A549 treated with CpdA at 1 μM for 4 hours (cell line): ENCODE measurements at places on chromosomes 13 and 19. TPM values are rescaled to one million over a fixed set of nuclear protein-coding genes. Genes with fewer than 3 reads are reported as not detected.

The SUGP1 gene
- 22.6 to 28.5 TPM (median 24.3 TPM) in 5 replicates for total RNA-seq

The ASF1B gene
- total RNA-seq, result 30.2 to 35.4 TPM (median 33.9 TPM) in 5 replicates

The NKPD1 gene
- total RNA-seq, result 0.06 to 0.13 TPM (median 0.08 TPM) in 5 replicates

The OVOL3 gene
- total RNA-seq, result 0.17 to 0.43 TPM (median 0.23 TPM) in 3 of 5 replicates, not detected in the others

The IGFL3 gene
- 0.17 to 0.38 TPM (median 0.24 TPM) in 3 of 5 replicates, not detected in the others for total RNA-seq

The CCDC97 gene
- 32.7 to 47.7 TPM (median 42.9 TPM) in 5 replicates for total RNA-seq

The GSX1 gene
- not detected in 5 replicates for total RNA-seq

The ZNF793 gene
- 0.07 to 0.25 TPM (median 0.12 TPM) in 4 of 5 replicates, not detected in the other for total RNA-seq

The ZNF442 gene
- not detected in 5 replicates for total RNA-seq

The ZNF471 gene
- 0.02 to 0.05 TPM (median 0.03 TPM) in 4 of 5 replicates, not detected in the other for total RNA-seq

The CEP89 gene
- 40.9 to 49.6 TPM (median 45.7 TPM) in 5 replicates for total RNA-seq

The EPS8L1 gene
- total RNA-seq, result 5.0 to 7.1 TPM (median 5.3 TPM) in 5 replicates

The LYPD5 gene
- 0.21 to 0.44 TPM (median 0.34 TPM) in 3 of 5 replicates, not detected in the others for total RNA-seq

The CACNA1A gene
- total RNA-seq, result 0.03 to 0.18 TPM (median 0.14 TPM) in 4 of 5 replicates, not detected in the other

The PODNL1 gene
- total RNA-seq, result 0.87 to 1.5 TPM (median 1.2 TPM) in 5 replicates

The KIR2DL1 gene
- total RNA-seq, result not detected in 5 replicates

The NEK5 gene
- total RNA-seq, result 0.06 to 0.11 TPM (median 0.09 TPM) in 4 of 5 replicates, not detected in the other

The C5AR1 gene
- 0.85 to 2.0 TPM (median 1.6 TPM) in 5 replicates for total RNA-seq

The CCDC70 gene
- total RNA-seq, result 0.05 to 0.15 TPM in 2 of 5 replicates, not detected in the others

The FGF22 gene
- 0.58 to 1.1 TPM (median 0.88 TPM) in 5 replicates for total RNA-seq

The TLE6 gene
- 3.1 to 6.5 TPM (median 5.1 TPM) in 5 replicates for total RNA-seq

The IRGC gene
- not detected in 5 replicates for total RNA-seq

The CD209 gene
- not detected in 5 replicates for total RNA-seq

The KLK13 gene
- total RNA-seq, result 0.08 to 0.36 TPM in 2 of 5 replicates, not detected in the others

The LIM2 gene
- not detected in 5 replicates for total RNA-seq

The CPB2 gene
- not detected in 5 replicates for total RNA-seq

The ZNF175 gene
- 4.2 to 5.6 TPM (median 4.3 TPM) in 5 replicates for total RNA-seq

The MYH14 gene
- 4.9 to 6.7 TPM (median 6.3 TPM) in 5 replicates for total RNA-seq

The PLA2G4C gene
- 9.5 to 15.0 TPM (median 11.2 TPM) in 5 replicates for total RNA-seq

The CEACAM21 gene
- total RNA-seq, result not detected in 5 replicates

The POSTN gene
- total RNA-seq, result 0.02 to 0.14 TPM (median 0.05 TPM) in 3 of 5 replicates, not detected in the others

The SIAH3 gene
- not detected in 5 replicates for total RNA-seq

The THSD1 gene
- 9.4 to 11.7 TPM (median 9.6 TPM) in 5 replicates for total RNA-seq

The LHB gene
- total RNA-seq, result not detected in 5 replicates

The PRR19 gene
- total RNA-seq, result 3.6 to 4.9 TPM (median 4.5 TPM) in 5 replicates

The MADCAM1 gene
- 0.28 to 0.46 TPM (median 0.35 TPM) in 4 of 5 replicates, not detected in the other for total RNA-seq

The MUC16 gene
- 0.02 to 0.08 TPM (median 0.03 TPM) in 5 replicates for total RNA-seq

The SLC25A15 gene
- 13.8 to 21.1 TPM (median 17.1 TPM) in 5 replicates for total RNA-seq

The TIMM29 gene
- total RNA-seq, result 10.9 to 19.2 TPM (median 18.0 TPM) in 5 replicates

The MCEMP1 gene
- total RNA-seq, result not detected in 5 replicates

The ZNF99 gene
- not detected in 5 replicates for total RNA-seq

The SYCN gene
- total RNA-seq, result not detected in 5 replicates

The ZNF208 gene
- total RNA-seq, result not detected in 5 replicates

The LRRC25 gene
- total RNA-seq, result 0.05 TPM in 2 of 5 replicates, not detected in the others
